ENCODE measurements at places on chromosomes 6 and 20. TPM values are rescaled to one million over a fixed set of nuclear protein-coding genes. Genes with fewer than 3 reads are reported as not detected.

Gene SLC22A7
- total RNA-seq, result not detected

Gene SLC26A8
- not detected for total RNA-seq

Gene RIPOR2
- total RNA-seq, result 54.4 TPM

Gene DHX16
- total RNA-seq, result 49.1 TPM

Gene MUC21
- total RNA-seq, result not detected

Gene RAB44
- total RNA-seq, result not detected

- DNase-seq, result no peak
Measured at GRCh38 chr6:46719099-46719498, 16.1 kb downstream of the PLA2G7 start.

DNA sequence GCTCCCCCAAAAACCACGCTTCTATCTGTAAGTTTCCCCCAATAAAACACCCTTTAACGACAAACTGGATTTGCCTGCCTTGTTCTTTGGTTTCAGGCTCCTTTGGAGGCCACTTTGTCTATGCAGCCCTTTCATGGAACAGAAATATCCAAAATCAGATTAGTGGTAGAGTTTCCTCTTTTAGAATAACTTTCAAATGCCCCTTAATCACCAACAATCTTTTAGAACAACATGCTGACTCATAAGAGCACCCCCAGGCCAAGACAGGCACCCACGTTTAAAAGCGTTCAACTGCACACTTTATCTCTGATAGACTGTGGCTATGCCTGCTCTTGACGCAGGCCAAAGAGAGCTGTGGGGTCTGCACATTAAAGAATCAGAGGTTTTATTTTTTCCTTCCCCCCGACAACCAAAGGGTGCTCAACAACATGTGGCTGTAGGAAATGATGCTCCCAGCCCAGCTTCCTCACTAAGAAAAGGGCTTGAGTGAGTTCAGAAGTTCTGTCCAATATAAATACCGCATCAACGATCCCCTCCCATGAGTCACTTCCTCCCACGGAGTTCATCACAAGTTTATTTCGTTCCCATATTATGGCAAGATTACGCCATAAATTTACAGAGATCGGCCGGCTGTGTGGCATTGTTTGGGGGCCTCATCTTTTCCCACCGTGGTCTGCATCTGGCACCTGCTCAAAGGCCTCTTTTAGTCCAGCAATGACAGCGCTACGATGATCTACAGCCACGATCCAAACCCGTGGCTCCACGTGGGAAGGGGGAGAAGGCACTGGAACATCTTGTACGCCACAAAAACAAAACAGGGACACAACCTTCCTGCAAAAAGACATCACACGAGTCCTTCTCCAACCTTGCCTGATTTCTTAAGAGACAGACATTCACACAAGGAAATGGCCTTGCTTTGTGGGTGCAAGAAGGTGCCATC is 88.8 kb upstream of the NFATC2 start:
- DNase-seq, result no peak

- no peak for DNase-seq
Measured at GRCh38 chr6:134230087-134230700, 87.7 kb downstream of the SGK1 start.

GRCh38 chr6:147699637-147700036 is 191.1 kb downstream of the SAMD5 start:
- DNase-seq, result no peak

DNA sequence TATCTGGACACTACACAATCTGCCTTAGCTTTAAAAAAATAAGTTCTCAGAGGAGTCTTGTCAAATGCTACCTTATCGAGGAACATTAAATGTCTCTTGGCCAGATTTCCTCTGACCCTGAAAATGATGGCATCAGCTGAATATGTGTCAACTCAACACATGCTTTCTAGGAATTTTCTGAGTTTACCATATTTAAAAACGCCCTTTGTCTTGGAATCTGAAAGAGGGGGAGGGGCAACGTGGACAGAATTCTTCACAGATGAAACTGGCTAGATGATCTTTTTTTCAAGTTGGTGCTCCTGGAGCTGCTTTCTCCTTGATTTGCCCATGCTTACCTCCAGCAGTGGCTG is 5.1 kb downstream of the SOX4 start:
- no peak for DNase-seq

DNA sequence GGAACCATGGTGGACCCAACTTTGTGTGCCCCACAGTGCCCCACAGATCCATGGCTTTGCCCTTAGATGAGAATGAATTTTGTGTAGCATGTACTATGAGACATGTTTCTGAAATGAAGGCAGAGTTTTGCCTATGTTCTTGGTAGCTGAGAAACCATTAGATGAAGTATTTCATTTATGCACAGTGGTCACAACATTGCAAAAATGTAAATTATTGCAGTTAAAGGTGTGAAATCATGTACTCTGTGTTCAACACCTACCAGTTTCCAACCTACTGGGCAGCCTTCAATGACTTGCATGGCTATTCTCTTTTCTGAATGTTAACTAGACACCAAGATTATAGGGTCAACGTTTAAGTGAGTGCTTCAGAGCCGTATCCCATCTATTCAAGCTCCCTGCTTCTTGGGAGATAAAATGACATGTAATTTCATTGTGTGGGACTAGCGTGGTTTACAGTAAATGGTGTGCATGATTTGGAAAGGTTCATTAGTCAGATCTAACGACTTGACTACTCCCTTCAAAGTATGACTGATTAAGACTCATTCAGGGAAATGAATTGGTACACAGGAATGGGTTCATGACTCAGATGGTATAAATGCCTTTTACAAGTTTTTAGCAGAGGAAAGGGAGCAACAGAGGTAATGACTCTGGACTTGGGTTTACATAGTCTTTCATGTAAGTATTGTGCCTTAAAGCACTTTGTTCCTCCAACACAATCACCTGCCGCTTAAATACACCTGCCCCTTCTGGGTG is 106.1 kb upstream of the AKIRIN2 start:
- DNase-seq, result no peak

DNA sequence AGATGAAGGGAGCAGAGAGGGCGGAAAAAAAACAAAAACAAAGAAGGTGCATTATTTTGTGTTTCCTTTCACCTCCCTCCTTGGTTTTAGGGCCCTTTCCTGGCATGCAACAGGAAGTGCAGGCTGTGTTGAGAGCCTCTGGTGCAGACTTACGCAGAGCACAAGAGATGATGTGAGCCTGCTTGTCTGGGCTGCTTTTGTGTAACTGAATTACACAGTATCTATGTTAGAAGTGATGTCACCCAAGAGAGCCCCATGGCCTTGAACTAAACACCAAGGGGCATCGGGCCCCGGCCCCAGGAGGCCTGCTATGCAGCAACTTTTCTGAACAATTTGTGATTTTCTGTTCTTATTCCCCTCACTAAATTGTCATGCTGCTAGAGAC is 25.5 kb downstream of the GNAS start:
- DNase-seq, result no peak

- DNase-seq, result no peak
Measured at GRCh38 chr20:56518126-56518525, 6.4 kb upstream of the FAM209A start.

GRCh38 chr6:118992186-118992795 is 57.3 kb upstream of the MCM9 start:
- DNase-seq, result no peak

GRCh38 chr6:136566007-136566487 is 15.8 kb upstream of the MAP7 start:
- no peak for DNase-seq
